BJ (cell line): ENCODE measurements at places on chromosomes 16 and 17.

- DNase-seq, result no peak
Measured at GRCh38 chr17:12667299-12667958, 1.7 kb downstream of the MYOCD start.

GRCh38 chr17:69213059-69213813 is 15.4 kb downstream of the ABCA10 start:
- DNase-seq, result no peak

DNA sequence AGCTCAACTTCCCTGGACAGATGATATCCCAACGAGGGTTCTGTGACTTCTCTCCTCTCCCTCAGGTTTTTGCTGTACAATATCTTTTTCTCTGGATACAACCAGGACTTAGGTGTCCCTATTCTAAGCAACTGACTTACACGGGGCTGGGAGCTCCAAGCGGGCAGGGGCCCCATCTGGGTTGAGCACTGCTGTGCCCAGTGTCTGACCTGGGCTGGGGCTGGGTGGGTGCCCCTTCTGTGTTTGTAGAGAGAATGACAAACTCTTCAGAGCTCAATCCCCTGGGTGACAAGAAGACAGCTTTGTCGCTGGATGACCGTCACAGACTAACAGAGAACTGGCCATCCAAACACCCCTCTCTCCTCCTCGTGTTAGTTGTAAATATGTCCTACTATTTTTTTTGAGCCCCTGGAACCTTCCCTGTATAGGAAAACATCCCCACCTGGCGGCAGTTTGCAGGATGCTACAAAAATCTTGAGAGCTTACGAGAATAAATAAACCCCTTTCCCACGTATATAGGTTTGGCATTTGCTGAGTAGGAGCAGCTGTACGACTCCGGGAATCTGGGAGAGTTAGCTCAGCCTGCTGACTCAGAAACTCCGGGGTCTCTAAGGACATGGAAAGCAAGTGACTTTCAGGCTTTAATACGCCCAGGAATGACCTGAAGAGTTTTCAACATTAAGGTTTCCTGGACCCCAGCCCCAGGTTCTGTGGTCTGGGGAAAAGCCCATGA is 23.7 kb upstream of the RCVRN start:
- DNase-seq, result peak; percentile 17

DNA sequence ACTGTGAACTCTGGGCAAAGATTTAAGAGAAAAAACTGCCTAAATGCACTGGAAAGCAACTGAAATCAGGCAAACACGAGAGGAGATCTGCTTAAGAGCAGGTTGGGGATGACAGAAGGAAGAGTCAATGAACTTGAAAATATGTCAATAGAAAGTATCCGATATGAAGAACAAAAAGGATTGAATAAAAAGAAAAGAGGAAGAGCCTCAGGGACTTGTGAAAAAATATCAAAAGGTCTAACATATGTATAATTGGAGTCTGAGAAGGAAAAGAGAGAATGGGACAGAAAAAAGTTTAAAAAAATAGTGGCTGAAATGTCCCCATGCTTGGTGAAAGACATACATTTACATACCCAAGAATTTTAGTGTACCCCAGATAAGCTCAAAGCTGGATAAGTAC is 195.5 kb downstream of the COPRS start:
- DNase-seq, result no peak

DNA sequence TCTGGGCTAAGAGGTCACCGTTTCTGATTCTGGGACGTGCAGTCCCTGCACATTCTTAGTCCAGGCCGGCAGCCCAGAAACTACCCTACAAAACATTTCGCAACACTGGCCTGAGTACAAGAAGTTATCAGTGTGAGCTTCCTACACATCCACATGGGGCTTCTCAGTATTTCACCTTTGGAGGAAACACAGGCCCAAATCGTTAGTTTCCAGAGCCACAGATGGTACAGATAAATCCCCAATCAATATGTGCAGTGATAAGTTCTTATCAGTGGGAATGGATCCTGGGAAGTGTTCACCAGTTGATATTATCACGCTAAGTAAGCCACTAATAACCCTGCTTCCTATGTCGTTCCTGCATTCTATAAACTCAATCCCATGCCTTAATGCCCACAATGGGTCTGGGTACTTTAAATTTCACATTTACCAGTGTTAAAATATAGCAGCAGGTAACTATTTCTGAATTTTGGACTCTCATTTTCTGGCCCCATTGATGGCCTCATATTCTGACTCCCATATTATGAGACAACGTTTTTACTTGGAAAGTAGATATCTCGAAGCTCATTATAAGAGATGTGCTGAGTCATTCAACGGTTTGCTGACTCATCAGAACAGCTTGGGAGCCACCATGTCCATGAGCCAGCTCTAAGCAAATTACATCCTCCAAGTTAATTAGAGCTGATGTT is 370.2 kb upstream of the MAF start:
- DNase-seq, result no peak

DNA sequence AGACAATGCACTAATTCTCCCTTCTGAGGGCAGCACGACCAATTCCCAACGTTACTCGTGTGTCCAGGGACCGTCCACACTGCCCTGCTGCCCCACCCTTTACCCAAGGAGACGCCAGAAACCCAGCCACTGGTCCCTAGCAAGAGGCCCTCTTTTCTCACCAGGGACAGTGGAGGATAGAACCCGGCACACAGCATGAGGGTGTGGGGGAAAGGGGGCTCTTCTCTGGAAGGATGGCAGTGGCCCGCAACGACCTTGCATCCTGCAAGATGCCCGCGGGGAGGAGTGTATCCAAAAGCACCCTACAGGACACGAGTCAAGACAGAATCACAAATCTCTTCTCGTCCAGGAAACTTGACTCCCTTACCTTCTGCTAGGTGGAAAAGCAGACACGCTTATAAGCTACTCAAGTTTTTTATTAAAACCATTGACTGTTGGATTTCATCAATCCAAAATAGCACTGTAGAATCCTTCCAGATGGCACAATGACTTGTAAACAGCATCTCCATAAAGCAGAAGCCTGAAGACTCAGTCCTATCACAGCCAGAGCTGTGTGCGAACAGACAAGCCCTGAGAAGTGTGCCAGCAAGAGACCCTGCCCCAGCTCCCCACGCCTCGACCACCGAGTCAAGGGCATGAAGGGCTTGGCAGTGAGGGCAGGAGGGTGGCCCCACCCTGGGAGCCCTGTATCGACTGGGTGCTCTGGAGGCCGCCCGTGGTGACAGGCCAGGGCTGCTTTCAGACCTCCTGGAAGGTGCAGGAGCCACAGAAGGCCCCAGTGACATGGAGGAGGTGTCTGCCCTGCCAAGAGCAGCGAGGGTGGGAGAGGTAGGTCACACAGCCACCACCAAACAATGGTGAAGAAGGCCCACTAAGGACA is 103.8 kb downstream of the ANKRD11 start:
- no peak for DNase-seq

DNA sequence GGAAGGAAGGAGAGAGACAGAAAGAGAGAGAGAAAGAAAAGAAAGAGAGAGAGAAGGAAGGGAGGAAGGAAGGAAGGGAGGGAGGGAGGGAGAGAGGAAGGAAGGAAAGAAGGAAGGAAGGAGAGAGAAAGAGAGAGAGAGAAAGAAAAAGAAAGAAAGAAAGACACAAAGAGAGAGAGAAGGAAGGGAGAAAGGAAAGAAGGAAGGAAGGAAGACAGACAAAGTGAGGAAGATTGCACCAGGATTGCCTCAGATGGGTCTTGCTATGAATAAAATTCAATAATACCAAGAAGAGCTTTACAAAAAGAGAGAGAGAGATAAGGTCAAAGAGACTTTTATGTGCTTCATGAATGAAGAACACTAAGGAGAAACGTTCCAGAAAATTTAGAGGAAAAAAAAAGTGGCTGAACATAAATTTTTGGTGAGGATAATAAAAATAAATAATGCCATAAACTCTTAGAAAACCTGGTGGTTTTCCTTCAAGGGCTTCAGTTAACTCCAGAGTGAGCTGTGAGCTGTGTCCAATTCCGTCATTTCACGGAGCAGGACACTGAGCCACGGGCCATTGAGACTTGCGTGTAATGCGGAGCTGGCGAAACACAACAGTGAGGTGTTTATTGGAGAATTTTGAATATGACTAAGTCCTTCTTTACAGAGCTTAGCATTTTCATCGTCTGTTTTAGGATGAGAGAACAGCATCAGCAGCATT is 72.7 kb upstream of the TNRC6C start:
- DNase-seq, result no peak

GRCh38 chr16:9008601-9009260 is 45.0 kb upstream of the USP7 start:
- DNase-seq, result no peak
